ENCODE measurements at places on chromosomes 7 and 10. TPM values are rescaled to one million over a fixed set of nuclear protein-coding genes. Genes with fewer than 3 reads are reported as not detected.

Gene CPN1
- total RNA-seq, result 0.19 TPM

Gene UCMA
- not detected for total RNA-seq

Gene PNLIP
- 0.16 TPM for total RNA-seq

Gene COL26A1
- 0.67 TPM for total RNA-seq

Gene CTAGE4
- total RNA-seq, result 0.05 TPM

Gene FAM20C
- total RNA-seq, result 47.6 TPM

Gene CADPS2
- 0.03 TPM for total RNA-seq

Gene PSTK
- total RNA-seq, result 3.4 TPM

Gene MSS51
- 0.48 TPM for total RNA-seq

Gene METTL27
- total RNA-seq, result 10.2 TPM

Gene MMD2
- not detected for total RNA-seq

Gene SHH
- 0.50 TPM for total RNA-seq

Gene RET
- 0.50 TPM for total RNA-seq

Gene GBX1
- total RNA-seq, result 0.09 TPM

Gene PRLHR
- total RNA-seq, result not detected

Gene PDZD7
- 0.70 TPM for total RNA-seq

Gene RP9
- total RNA-seq, result 32.8 TPM

Gene PTPRZ1
- total RNA-seq, result not detected

Gene HOXA5
- total RNA-seq, result 4.8 TPM

Gene DMTF1
- 22.5 TPM for total RNA-seq

Gene CC2D2B
- total RNA-seq, result 0.36 TPM

Gene FBXL13
- 0.38 TPM for total RNA-seq

Gene ALOX5
- total RNA-seq, result 0.40 TPM

Gene ETV1
- 2.1 TPM for total RNA-seq

Gene TSPAN12
- 0.38 TPM for total RNA-seq

Gene FRMD4A
- total RNA-seq, result 3.0 TPM

Gene OPN4
- total RNA-seq, result not detected

Gene NEBL
- 14.0 TPM for total RNA-seq

Gene PTF1A
- not detected for total RNA-seq

Gene ACSL5
- total RNA-seq, result 0.30 TPM

Gene GSAP
- 2.3 TPM for total RNA-seq

Gene KNDC1
- 1.3 TPM for total RNA-seq

Gene RBP3
- total RNA-seq, result not detected

Gene DPY19L1
- 49.5 TPM for total RNA-seq

Gene CHAT
- total RNA-seq, result not detected

Gene SLC39A12
- total RNA-seq, result not detected

Gene FOXP2
- total RNA-seq, result not detected

Gene A1CF
- total RNA-seq, result not detected

Gene SPDYE6
- not detected for total RNA-seq

Gene PRTFDC1
- total RNA-seq, result 16.6 TPM

Gene CDK5
- total RNA-seq, result 35.8 TPM

Gene CCDC172
- total RNA-seq, result not detected

Gene MEIG1
- 0.77 TPM for total RNA-seq

Gene CRPPA
- total RNA-seq, result 0.64 TPM

Gene PIK3CG
- total RNA-seq, result not detected

Gene ADRB1
- total RNA-seq, result 1.1 TPM

Gene KIAA1549
- total RNA-seq, result 4.0 TPM

Gene ARL3
- 12.8 TPM for total RNA-seq

Gene MMRN2
- 1.5 TPM for total RNA-seq

Gene OR2A5
- not detected for total RNA-seq

Gene FGFBP3
- 2.1 TPM for total RNA-seq

Gene HKDC1
- total RNA-seq, result 9.3 TPM

Gene DOCK1
- 20.8 TPM for total RNA-seq
